ENCODE measurements at places on chromosomes 1 and 21.

GRCh38 chr21:46610018-46610701 is 5.3 kb upstream of the S100B start:
- no peak for DNase-seq

DNA sequence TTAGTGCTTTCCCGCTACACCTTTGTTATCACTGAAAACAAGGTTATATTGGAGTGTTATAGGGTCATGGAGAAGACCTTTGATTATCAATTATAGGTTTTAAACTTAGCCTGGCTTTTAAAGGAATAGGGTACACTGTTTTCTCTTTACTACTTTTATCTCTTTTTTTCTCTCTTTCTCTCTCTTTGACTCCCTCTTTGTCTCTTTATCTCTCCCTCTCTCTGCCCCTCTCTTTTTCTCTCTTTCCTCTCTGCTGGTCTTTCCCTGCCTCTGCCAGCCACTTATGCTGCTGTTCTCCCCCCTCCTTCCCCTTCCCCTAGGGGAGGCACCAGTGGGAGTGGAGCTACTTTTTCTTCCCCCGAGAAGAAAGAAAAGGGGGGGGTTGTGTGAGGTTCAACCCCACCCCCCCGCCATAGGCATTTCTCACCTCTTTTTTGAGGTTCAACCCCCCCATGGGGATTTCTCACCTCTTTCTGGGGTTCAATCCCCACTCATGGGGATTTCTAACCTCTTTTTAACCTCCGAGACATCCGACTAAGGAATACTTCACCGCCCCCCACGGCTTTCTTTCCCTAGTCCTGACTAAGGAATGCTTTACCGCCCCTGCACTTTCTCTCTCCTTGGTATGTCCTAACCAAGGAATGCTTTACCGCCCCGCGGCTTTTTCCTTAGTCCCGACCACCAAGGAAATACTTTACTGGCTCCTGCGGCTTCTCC is 17.2 kb upstream of the ZBTB8B start:
- no peak for DNase-seq

DNA sequence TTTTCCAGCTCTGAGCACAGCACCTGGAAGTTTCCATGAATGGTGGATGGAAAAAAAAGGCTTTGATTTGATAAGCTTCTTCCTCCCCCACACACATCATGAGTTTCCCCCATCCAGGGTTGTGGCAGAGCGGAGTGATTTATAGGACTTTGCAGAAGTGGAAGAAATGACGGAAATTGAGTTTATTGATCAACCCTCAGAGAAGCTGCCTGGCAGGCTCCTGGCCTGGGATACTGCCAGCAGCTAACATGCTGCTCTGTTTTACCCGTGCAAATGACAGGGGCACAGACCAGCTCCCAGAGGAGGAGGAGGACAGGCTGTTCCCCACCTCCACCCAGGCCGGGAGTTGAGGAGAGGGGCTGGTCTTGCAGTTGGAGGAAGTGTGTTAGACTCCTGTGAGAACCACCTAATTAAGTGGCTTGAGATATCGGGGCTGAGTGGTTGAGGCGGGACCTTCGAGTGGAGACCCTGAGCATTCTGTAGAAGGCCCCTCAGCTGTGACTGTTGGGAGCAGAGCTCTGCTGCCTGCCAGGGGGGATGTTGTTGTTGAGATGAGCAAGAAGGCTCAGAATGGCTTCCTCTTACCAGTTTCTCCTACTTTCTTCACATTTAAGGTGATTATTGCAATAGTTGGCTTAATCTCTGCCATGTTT is 21.8 kb downstream of the ADORA1 start:
- no peak for DNase-seq

- no peak for DNase-seq
Measured at GRCh38 chr1:234605399-234605982, 4.5 kb downstream of the IRF2BP2 start.

All from activated naive CD4-positive, alpha-beta T cell (primary cell).